ENCODE measurements at places on chromosomes 6 and 20. TPM values are rescaled to one million over a fixed set of nuclear protein-coding genes. Genes with fewer than 3 reads are reported as not detected.

Gene DNAH8
- 0.16 TPM for total RNA-seq

Gene PREX1
- total RNA-seq: 12.4 TPM

Gene BTNL2
- total RNA-seq: not detected

DNA sequence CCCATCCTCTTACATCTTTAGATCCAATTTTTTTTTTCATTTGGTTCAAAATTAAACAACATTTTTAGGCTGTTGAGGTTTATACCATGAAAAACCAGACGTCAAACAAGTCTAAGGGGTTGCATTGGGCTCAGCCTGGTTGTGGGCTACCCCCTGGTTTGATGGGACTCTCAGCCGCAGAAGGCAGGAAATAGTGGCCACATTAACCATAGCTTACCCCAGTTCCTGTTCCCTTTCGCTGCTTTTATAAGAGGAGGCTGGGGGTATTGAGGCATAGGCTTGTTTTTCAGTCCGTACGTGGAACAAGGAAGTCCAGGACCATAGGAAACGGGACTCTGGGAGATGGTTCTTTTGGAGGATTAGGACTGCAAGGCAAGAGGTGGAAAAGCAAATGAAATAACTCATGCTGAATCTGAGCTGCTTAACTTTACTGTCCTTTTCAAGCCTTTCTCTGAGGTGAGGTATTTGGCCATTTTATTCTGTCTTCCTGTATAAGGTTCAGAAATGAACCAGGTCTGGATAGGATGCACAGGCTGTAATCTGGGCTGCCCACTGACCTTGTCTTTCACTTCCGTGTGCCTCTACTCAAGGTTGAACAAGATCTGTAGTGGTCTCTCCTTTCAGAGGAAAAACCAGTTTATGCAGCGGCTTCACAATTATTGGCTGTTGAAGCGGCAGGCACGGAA is 7.7 kb downstream of the BRPF3 start:
- no peak for DNase-seq
